ENCODE measurements at places on chromosomes 2 and 18.

DNA sequence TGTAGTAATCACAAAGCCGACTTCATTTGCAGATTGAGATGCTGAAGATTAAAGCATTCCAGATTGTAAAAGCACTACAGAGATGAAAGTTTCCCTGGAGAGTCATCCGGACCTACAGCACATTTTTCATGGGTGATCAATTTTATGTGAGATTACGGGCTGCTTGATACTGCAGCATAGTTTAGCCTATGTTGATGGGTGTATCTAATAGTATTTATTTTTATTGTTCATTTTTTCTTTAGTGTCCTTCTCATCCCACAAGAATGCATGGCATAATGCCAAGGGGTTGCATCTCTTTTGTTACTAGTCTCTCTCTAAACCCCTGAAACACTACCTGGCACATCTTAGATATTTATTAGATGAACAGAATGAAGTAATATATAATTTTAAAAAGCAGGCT lies 240.4 kb downstream of the MBD2 start:
- H3K36me3 ChIP-seq: no peaks in the 10 kb centered on the region
- H3K4me3 ChIP-seq: no peak overlapping the region
- no peaks in the 10 kb centered on the region for H3K4me1 ChIP-seq
- DNase-seq: no peak
- H3K27ac ChIP-seq: no peak overlapping the region

- H3K36me3 ChIP-seq: no peaks in the 10 kb centered on the region
- H3K27ac ChIP-seq: no peak overlapping the region
- H3K27me3 ChIP-seq: no peaks in the 10 kb centered on the region
Measured at GRCh38 chr2:201680743-201681142, 17.7 kb downstream of the MPP4 start.

DNA sequence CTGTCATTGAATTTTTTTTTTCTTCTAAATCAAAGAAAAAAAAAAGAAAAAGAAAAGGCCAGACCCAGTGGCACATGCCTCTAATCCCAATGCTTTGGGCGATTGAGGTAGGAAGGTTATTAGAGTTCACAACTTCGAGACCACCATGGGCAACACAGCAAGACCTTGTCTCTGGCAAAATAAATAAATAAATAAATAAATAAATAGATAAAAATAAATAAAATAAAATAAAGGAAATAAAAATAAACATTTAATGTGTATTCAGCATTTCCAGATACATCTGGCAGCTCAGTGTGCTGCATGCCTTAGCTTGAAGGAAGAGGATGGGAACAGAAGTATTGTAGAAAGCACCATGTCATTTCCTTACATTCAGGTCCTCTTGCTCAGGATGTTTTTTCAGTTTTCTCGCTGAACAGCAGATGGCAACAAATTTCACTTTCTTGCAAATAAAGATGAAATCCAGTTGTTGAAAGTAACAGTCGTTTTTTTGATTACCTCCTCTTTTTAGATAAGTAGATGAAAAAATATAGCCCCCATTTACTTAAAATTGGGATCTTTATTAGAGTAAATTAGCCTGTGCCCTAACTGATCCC lies 25.7 kb upstream of the FAM178B start:
- peaks cover 63% of the 10 kb centered on the region for H3K27me3 ChIP-seq
- no peaks in the 10 kb centered on the region for H3K36me3 ChIP-seq
- DNase-seq: peak; percentile 7

- no peaks in the 10 kb centered on the region for H3K36me3 ChIP-seq
- H3K4me3 ChIP-seq: no peak overlapping the region
- DNase-seq: no peak
- H3K4me1 ChIP-seq: peaks cover under 1% of the 10 kb centered on the region
- no peak overlapping the region for H3K27ac ChIP-seq
- no peaks in the 10 kb centered on the region for H3K27me3 ChIP-seq
Measured at GRCh38 chr18:24080861-24081260, 58.0 kb upstream of the CABYR start.

DNA sequence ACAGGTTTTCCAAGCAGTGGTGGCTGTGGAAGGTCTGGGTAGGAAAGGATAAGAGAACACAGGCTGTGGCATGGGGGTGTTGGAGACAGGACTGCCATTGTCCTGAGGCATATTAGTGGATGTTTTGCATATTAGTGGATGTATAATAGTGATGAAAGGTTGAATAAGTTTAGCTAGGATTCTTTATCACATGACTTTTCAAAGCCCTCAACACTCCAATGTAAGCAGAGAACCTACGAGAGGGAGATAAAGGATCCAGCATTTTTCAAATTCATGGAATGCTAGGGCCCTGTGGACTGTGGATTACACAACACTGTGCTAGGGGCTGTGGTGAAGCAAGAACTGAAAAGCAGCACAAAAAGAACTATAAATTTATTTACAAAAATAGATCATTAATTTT lies 63.2 kb downstream of the POLE4 start:
- H3K27ac ChIP-seq: no peak overlapping the region
- no peaks in the 10 kb centered on the region for H3K27me3 ChIP-seq
- H3K4me1 ChIP-seq: no peaks in the 10 kb centered on the region
- H3K36me3 ChIP-seq: no peaks in the 10 kb centered on the region
- H3K4me3 ChIP-seq: no peak overlapping the region

DNA sequence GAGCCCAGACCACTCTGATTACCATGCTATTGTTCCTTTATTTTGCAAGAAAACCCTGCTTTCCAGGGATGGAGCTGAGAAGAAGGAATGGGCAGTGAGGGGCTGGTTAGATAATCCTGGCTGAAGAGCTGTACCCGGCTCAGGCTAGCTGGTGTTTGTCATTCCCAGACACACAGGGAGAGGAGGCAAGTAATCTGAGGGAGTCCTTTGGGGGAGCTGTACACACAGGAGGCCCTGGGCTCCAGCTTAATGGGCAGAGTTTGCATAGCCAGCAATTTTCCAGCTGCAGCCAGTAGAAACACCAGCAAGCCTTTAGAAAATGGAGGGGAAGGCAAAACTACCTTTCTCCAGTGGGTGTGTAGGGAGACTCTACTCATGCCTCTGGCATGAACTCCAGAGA lies 259.3 kb downstream of the SOX11 start:
- H3K4me3 ChIP-seq: no peak overlapping the region
- DNase-seq: no peak
- no peak overlapping the region for H3K27ac ChIP-seq

GRCh38 chr18:8435376-8435775 lies 173.9 kb upstream of the RAB12 start:
- H3K4me3 ChIP-seq: no peak overlapping the region
- no peak overlapping the region for H3K27ac ChIP-seq
- H3K4me1 ChIP-seq: no peaks in the 10 kb centered on the region
- no peaks in the 10 kb centered on the region for H3K36me3 ChIP-seq
- DNase-seq: no peak
- 0 out of 2 replicates have a peak, but pooled peaks cover 4% of the 10 kb centered on the region for H3K27me3 ChIP-seq

DNA sequence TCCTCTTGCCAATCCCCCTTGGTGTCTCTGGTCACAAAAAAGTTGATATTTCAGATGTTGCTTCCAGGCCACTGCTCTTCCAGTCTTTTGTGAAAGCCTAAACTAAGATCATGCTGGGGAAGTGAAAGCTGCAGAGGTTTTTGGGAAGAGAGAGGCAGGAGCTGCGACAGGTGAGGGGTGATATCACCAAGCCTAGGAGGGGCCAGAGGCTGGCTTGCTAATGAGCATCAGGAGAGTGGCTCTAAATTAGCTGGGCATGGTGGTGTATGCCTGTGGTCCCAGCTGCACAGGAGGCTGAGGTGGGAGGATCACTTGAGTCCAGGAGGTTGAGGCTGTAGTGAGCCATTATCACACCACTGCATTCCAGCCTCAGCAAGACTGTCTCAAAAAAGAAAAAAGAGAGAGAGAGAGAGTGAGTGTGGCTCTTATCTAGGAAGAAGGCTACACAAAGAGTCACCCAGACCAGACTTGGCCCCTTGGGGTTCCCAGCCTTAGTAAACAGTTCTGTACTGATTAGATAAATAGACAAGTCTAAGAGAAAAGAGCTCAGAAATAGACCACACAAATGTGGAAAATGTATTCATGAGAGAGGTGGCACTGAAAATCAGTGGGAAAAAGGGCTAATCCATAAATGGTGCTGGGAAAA lies 14.6 kb upstream of the CDK5R2 start:
- no peaks in the 10 kb centered on the region for H3K27me3 ChIP-seq
- no peak overlapping the region for H3K4me3 ChIP-seq
- H3K27ac ChIP-seq: no peak overlapping the region

GRCh38 chr2:131076707-131077106 lies 16.6 kb downstream of the FAM168B start:
- no peak overlapping the region for H3K4me3 ChIP-seq
- peaks cover 12% of the 10 kb centered on the region for H3K36me3 ChIP-seq
- no peak overlapping the region for H3K27ac ChIP-seq
- DNase-seq: no peak
- no peaks in the 10 kb centered on the region for H3K27me3 ChIP-seq

DNA sequence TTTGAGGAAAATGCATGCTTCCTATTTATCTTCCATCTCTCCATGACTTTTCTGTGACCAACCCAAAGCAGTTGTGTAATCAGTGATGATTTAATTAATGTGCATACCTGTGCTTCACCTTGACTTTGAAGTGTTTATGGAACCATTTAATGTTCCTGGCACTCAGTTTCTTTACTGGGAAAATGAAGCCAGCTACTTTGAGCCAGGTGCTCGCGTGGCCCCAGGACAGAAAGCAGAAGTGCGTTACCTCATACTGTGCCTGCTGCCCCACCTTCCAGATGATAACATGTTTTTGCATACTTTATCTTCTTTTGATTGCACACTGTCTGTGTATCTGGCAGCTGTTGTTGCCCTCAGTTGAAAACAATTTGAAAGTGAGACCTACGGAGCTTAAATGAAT lies 61.3 kb downstream of the PMAIP1 start:
- no peak overlapping the region for H3K4me3 ChIP-seq
- no peak overlapping the region for H3K27ac ChIP-seq
- H3K4me1 ChIP-seq: peaks cover 30% of the 10 kb centered on the region
- H3K36me3 ChIP-seq: no peaks in the 10 kb centered on the region

- H3K27ac ChIP-seq: no peak overlapping the region
- no peaks in the 10 kb centered on the region for H3K4me1 ChIP-seq
- no peaks in the 10 kb centered on the region for H3K27me3 ChIP-seq
- no peak overlapping the region for H3K4me3 ChIP-seq
Measured at GRCh38 chr18:26215247-26215970, 10.8 kb upstream of the TAF4B start.

DNA sequence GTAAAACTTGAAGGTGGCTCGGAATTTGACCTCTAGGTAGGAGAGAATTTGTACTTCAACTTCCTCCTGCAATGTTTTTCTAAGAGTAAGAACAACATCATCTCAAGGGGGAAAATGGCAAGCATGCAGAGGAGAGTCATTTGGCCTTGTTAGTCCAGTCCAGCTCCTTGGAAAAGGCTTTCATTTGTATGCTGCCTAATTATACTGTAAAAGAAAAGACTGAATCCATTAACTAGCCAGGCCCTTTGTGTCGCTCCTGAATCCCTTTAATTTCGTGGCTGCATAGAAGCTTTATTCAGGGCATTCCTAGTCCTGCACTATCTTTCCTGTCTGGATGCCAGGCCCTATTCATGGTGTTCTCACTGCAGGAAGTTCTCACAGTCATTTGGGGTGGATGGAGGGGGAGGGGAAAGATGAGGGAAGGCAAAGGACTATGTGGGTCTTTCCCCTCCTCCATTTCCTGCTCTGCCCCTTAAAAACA lies 36.0 kb downstream of the PHLPP1 start:
- no peaks in the 10 kb centered on the region for H3K27me3 ChIP-seq
- no peak overlapping the region for H3K27ac ChIP-seq
- H3K4me3 ChIP-seq: no peak overlapping the region
- H3K36me3 ChIP-seq: no peaks in the 10 kb centered on the region

GRCh38 chr18:70291295-70291574 lies 2.4 kb downstream of the SOCS6 start:
- H3K4me3 ChIP-seq: peak overlapping the region; percentile 94
- H3K36me3 ChIP-seq: peaks cover 13% of the 10 kb centered on the region
- H3K27me3 ChIP-seq: no peaks in the 10 kb centered on the region
- no peak for DNase-seq

- H3K4me3 ChIP-seq: no peak overlapping the region
- no peaks in the 10 kb centered on the region for H3K4me1 ChIP-seq
- H3K27me3 ChIP-seq: no peaks in the 10 kb centered on the region
- no peak for DNase-seq
- no peak overlapping the region for H3K27ac ChIP-seq
- H3K36me3 ChIP-seq: no peaks in the 10 kb centered on the region
Measured at GRCh38 chr18:48751727-48752468, 198.9 kb downstream of the SMAD7 start.

- 0 out of 2 replicates have a peak, but pooled peaks cover 5% of the 10 kb centered on the region for H3K36me3 ChIP-seq
- no peak overlapping the region for H3K27ac ChIP-seq
- no peak for DNase-seq
- no peak overlapping the region for H3K4me3 ChIP-seq
- no peaks in the 10 kb centered on the region for H3K4me1 ChIP-seq
Measured at GRCh38 chr2:241135737-241136136, 13.5 kb downstream of the PASK start.

- no peaks in the 10 kb centered on the region for H3K27me3 ChIP-seq
- H3K4me3 ChIP-seq: no peak overlapping the region
- no peak for DNase-seq
- no peaks in the 10 kb centered on the region for H3K4me1 ChIP-seq
Measured at GRCh38 chr2:157497638-157498314, 53.9 kb upstream of the CYTIP start.

GRCh38 chr2:135299165-135299564 lies 231.9 kb downstream of the ZRANB3 start:
- no peak overlapping the region for H3K4me3 ChIP-seq
- no peaks in the 10 kb centered on the region for H3K27me3 ChIP-seq
- no peak for DNase-seq
- no peaks in the 10 kb centered on the region for H3K36me3 ChIP-seq

DNA sequence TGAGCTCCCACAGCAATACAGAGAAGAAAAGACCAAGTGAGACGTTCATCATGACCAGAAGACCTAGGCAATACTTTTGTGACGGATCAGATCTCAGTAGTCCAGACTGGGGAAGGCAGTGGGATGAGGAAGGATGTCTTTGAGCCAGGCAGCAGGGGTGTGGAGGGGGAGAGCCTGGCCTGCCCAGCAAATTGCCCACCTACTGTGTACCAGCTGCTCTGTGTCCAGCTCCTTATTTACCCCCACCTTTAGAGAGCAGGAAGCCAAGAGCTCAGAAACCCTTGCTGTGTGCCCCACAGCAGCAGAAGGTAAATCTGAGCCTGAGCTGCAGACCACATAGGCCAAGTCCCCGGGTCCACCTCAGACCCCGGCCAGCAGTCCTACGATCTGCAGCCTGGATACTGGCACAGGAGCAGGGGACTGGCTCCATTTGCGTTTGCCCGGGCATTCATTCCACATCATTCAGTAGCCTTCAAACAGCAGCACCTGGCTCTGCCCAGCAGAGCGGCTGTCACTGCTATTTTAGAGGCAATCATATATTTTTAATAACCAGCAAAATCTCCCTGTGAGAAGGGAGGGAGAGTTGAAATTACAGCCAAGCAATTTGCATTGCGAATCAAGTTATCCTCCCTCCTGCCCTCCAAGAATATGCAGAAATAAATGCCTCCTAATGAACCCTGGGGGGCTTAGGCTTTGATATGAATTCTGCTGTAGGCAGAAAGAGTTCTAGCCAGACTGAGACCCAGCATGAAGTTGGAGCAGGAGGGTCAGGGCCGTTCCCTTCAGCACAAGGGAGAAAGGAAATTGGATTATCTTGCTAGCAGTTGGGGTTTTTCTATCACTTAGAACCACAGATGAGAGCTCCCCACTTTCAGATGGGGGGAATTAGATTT lies 110.0 kb upstream of the FZD7 start:
- no peaks in the 10 kb centered on the region for H3K27me3 ChIP-seq
- H3K27ac ChIP-seq: no peak overlapping the region
- no peaks in the 10 kb centered on the region for H3K36me3 ChIP-seq
- no peak overlapping the region for H3K4me3 ChIP-seq
- no peaks in the 10 kb centered on the region for H3K4me1 ChIP-seq
- no peak for DNase-seq

GRCh38 chr2:51510303-51510702 lies 478.4 kb upstream of the NRXN1 start:
- H3K27ac ChIP-seq: no peak overlapping the region
- no peaks in the 10 kb centered on the region for H3K4me1 ChIP-seq
- no peak for DNase-seq
- no peaks in the 10 kb centered on the region for H3K36me3 ChIP-seq
- H3K27me3 ChIP-seq: no peaks in the 10 kb centered on the region
